Activated T-cell treated with anti-CD3 and anti-CD28 coated beads for 48 hours (primary cell): ENCODE measurements at places on chromosomes 3 and 15.

DNA sequence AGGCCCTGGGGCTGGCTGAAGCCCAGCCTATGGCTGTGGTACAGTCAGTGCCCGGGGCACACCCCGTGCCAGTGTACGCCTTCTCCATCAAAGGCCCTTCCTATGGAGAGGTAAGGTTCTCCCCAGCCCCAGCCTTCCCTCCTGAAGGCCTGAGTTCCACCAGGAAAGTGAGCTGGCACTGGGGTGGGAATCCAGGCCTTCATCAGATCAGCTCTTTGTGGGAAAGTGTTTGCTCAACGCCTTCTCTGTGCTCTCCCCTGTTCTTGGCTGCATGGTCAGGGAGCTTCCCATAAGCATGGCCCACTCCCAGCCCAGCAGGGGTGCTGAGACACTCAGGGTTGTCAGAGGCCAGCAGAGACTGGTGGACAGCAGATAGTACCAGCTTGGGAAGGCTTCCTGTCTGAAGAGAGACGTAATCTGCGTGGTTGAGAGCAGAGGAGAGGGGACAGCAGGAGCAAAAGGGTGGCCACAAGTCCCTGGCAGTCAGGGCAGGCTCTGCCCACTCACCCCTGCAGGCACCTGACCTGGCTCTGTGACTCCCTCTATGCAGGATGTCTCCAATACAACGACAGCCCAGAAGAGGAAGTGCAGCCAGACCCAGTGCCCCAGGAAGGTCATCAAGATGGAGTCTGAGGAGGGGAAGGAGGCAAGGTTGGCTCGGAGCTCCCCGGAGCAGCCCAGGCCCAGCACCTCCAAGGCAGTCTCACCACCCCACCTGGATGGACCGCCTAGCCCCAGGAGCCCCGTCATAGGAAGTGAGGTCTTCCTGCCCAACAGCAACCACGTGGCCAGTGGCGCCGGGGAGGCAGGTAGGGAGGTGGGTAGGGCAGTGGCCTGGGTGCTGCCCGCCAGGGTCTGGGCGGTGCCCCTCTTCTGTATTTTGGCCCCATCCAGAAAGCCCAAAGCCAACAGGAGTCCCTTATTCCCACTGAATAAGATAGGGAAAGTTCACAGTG is 38.4 kb downstream of the PML start:
- DNase-seq, result no peak

DNA sequence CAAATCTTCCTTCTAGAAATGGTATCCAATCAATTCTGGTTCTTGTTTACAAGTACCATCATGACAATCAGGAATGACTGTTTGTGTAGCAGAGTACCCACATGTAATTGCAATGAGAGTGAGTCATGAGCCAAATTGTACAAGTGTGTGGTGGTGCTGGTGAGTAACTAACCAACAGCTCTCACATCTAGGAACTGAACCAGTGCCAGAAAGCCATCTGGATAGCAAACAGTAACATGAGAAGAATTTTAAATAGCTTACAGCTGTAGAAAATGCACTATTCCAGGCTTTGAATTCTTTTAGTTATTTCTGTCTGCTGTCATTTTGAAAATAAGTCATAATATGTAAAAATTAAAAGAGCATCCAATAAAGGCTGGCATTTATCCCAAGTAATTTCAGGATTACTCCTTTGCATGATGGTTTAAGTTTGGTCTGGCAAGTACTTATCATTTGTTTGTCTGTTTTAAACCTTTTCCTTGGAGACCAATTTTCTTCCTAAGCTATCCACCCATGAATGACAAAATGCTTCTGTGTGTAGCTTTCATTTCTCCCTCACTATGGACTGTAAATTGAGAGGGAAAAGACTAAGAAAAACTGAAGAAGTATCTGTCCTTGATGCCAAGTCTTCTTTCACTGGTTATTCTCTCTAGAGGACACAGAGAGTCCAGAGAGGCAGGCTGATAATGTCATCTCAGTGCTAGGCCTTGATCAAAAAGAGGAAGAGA is 60.0 kb downstream of the PIK3CB start:
- no peak for DNase-seq

DNA sequence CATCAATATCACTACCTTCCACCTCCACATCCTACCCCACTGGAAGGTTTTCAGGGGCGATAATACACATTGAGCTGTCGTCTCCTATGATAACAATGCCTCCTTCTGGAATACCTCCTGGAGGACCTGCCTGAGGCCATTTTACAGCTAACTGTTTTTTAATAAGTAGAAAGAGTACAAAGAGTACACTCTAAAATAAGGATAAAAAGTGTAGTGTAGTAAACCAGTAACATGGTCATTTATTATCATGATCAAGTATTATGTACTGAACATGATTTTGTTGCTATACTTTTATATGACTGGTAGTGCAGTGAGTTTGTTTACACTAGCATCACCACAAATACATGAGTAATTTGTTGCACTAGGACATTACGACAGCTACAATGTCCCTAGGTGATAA is 46.6 kb upstream of the SSR3 start:
- DNase-seq, result no peak

- no peak for DNase-seq
Measured at GRCh38 chr3:182092662-182093262, 381.0 kb downstream of the SOX2 start.

DNA sequence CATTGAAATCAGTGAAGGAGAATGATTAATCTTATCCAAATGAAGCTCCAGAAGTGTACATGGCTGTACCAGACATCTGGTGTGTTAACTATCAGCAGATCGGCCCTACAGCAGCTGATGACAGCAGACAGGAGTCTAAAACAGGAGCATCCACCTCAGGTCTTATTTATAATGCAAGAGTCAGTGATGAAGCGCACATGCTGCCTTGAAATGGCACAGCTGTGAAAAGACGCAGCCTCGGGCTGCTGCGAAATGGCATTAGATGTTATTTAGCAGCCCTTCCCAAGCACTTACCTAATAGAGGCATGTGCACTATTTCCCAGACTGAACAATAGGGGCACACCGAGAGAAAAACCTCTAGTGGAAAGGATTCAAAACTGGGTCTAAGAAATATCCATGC is 472.3 kb upstream of the CBLB start:
- no peak for DNase-seq

DNA sequence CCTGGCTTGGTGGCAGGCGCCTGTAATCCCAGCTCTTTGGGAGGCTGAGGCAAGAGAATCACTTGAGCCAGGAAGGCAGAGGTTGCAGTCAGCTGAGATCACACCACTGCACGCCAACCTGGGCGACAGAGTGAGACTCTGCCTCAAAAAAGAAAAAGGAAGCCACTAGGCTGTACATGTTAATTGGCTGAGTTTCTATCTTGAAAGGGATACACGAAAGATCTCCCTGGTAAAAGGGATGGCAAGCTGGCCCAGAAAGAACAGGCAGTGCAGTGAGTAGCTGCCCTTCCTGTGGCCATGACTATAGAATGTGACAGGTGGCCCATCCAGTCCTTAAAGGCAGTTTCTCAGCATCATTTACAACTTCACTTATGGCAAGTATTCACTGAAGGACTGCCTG is 12.3 kb downstream of the LRIG1 start:
- no peak for DNase-seq

DNA sequence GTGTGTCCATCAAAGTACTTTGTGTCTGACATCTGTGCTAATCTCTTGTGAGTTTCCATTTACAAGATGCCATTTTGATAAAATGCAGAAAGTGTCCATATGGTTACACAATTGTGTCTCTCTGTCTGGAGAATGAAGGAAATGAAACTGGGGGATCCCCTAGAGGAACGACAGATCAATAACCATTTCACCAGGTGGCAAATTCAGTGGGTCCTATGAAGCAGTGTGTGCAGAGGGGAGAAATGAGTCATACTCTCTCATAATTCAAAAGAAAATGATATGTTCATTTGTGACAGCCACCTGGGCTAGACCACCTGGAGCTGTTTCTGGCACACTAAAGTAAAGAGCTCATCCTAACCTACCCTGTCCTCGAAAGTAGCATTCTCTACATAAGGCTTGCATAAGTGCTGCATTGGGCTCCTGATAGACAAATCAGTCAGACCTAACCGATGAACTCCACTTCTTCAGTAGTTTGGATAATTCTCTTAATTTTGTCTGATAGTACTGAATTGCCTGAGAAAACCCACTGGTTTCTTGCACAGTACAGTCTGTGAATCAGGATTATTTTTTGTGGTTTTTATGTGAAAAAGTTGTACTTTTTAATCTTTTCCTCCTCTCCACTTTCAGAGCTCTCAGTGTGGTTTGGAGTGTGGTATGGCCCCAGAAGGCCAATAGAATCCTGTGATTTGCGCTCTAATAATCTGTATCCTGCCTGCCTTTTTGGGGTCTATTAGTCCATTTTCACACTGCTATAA is 10.3 kb upstream of the CD47 start:
- DNase-seq, result no peak

DNA sequence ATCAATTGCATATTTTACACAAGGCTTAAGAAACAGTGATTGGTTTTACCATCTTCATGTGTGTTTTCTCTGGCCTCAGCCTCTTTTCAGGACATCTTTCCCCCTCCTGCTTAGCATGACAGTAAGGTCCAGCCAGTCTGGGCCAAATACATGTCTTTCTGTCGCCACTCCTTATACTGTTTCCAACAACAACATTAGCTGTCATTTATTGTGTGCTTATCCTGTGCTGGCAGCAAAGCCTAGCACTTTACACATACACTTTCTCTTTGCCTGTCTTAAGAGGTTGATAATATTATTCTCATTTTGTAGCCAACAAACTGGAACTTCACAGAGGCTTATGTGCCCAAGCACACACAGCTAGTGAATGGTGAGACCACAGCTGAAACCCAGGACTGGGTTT is 37.8 kb downstream of the B3GALNT1 start:
- no peak for DNase-seq

- no peak for DNase-seq
Measured at GRCh38 chr15:98614681-98615080, 33.7 kb upstream of the IGF1R start.

GRCh38 chr15:45276831-45277230 is 24.8 kb downstream of the SLC28A2 start:
- DNase-seq, result no peak

- DNase-seq, result no peak
Measured at GRCh38 chr3:11379238-11379823, 107.1 kb downstream of the ATG7 start.

DNA sequence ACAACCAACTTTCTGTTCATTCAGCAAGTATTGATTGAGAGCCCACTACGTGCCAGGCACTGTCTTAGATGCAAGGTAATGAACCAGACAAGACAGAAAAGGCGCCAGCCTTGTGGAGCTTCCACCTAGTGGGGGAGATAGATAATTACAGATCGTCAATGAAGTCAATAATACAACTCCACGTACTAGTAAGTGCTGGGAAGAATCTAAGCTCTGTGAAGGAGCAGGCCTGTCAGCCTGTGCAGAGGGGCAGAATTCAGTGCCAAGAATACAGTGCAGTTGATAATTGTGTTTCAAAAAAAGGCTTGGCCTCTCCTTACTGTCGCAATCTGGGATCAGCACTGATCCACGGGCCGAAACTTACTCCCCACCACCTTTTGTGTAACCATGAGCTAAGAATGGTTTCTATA is 186.3 kb downstream of the FEZF2 start:
- no peak for DNase-seq

DNA sequence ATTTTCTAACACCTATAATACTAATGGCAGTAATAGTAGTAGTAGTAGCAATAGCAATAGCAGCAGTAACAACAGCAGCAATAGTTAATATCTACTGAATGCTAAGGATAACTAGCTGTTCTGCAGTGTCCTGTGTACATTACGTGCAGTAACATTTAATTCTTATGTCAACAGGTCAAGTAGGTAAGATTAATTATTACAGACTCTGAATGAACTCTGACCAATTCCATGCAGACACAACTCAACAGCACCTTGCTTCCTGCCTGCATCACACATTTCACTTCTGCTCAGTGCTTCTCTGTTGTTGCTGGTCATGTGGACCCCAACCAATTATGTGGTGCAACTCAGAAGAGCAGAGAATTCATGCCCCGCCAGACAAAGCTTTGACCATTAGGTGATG is 39.9 kb upstream of the ARHGEF26 start:
- DNase-seq, result no peak

DNA sequence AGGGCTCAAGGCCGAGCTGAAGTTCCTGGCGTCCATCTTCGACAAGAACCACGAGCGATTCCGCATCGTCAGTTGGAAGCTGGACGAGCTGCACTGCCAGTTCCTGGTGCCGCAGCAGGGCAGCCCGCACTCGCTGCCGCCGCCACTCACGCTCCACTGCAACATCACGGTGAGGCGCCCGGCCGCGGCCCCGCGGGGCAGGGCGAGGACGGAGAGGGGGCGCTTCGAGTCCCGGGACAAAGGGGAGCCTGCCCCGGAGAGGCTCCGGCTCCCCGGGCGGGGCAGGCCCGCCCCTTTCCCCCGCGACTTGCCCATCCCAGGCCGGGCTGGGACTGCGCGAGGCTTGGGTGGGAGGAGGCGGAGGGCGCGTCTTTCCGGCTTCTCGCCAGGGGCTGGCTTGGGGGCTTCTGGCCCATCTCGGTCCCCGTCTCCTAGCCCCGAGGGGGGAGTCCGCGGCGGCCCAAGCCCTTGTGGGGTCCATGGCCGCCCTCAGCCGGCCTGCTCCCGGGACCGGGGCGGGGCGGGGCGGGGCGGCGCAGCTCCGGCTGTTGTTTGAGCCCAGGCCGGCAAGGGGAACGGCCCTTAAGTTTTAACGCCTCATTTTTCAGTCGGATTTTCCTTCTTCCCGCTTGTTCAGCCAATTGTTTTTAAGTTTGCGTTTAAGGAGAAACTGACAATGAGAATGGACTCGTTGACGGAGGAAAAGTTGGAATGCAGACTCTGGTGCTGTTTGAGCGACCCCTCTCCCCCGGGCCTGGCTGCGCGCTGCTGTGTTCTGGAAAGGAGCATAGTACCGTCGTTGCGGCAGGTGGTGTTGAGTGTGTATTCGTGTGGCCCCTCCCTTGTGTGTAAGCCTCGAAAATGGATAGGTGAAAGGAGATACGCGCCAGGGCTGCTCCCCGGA is 683 bp downstream of the UBE2Q2 start:
- DNase-seq, result peak; percentile 38

GRCh38 chr3:10602769-10603768 is 97.7 kb upstream of the ATP2B2 start:
- peak; percentile 40 for DNase-seq

DNA sequence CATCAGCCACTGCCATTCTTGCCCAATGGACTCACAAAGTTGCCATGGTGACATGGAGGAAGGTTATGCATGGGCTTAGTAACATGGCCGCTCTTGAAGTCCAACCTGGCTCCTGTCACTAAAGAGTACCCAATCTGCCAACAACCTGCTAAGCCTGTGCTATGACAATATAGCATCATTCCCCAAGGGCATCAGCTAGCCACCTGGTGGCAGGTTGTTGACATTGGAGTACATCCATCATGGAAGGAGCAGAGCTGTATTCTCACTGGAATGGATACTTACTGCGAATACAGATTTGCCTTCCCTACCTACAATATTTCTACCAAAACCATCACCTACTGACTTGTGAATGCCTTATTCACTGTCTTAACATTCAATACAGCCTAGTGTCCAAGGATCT is 138.9 kb upstream of the RORA start:
- DNase-seq, result no peak

- no peak for DNase-seq
Measured at GRCh38 chr3:51375571-51375970, 9.5 kb upstream of the MANF start.

- no peak for DNase-seq
Measured at GRCh38 chr15:80679804-80680175, 15.3 kb upstream of the ABHD17C start.
